ENCODE measurements at places on chromosomes 1 and 21.

DNA sequence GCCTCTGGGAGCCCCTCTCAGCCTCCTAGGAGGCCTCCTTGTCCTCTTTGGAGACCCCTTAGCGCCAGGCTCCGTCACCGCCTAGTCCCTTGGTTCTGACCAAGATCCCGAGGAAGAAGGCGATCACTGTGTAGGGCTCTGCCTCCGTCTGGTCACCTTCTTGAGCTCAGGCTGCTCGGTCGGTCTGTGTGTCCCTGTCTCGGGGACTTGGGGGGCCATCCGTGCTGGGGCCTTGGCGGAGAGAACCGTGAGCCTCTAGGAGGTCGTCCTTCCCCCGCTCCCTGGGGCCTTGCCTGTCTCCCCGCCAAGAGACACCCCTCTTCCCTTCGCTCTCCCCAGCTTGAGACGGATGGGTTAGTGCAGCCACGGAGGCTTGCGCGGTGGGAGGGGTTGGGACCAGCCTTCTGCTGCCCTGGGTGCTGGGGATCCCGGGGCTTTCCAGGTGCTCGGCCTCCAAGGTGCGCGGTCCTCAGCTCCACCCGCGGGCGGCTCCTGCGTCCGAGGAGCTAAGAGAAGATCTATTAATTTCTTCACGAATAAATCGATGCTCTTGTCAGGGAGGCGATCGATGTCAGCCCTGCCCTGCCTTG lies 701 bp upstream of the INSRR start:
- peak; percentile 42 for DNase-seq

DNA sequence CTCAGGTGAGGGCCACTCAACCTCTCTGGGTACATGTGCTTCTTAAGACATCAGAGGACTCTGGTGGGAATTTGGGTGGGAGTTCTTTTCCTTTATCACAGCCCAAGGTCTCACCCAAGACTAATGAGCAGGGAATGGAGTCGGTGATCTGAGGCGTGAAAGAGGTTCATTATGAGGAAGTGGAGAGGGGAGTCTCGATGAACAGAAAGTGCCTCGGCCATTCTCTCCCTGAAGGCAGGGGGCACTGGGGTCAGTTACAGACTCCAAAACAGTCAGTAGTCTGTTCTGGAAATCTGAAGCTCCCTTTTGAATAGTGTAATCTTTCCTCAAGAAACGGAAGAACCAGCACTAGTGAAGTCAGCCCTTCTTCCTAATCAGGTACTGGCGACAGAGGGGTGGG lies 36.2 kb downstream of the HSD3B2 start:
- DNase-seq = no peak

DNA sequence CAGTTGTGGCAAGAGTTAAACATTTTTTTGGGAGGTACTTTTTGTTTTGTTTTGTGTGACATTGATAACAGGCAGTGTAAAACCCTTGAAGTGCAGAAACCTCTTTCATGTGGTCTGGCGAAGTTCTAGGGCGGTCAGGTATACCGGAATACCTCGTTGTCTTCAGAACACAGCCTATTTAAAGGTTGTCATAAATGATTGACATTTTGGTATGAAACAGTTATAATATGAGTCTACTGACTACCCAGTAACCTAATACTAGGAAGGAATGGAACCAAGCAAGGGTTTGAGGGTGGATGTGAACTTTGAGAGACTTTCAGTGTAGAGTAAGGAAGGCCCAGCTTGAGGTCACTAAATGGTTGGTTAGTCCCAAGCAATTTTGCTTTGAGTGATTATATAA lies 40.5 kb downstream of the PATJ start:
- DNase-seq = peak; percentile 72

GRCh38 chr1:81584398-81584797 lies 216.3 kb upstream of the ADGRL2 start:
- no peak for DNase-seq

GRCh38 chr1:198549866-198550265 lies 9.4 kb upstream of the ATP6V1G3 start:
- DNase-seq = no peak

DNA sequence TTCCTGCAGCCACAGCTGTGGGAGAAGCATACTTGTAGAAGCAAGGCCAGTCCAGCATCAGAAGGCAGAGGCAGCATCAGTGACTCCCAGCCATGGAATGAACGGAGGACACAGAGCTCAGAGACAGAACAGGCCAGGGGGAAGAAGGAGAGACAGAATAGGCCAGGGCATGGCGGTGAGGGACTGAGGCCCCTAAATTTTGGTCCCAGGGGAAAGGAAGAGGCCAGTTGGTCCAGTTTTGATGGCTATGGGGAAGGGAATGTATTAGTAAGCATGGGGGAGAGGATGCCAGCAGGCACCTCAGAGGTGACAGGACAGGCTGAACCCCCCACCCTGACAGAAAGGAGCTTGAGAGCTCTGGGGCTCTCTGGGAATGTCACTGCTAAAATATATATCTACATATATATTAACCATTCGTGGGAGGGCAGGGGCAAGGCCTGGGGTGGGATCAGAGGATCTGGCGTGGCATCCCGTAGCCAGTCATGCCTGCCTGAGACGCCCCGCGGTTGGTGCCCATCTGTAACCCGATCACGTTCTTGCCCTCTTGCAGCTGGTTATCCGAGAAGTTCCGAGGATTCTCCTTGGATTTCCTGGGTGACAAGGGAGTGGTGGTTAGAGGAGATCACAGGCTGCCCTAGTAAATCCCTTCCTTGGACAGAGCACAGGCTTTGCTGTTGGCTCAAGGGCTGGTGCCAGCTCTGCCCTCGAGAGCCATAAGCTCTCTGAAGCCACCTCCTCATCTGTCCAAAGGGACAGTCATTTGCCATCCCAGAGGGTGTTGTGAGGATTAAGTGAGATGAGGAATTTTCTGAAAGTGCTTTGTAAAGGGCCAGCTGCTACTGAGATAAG lies 6.7 kb downstream of the TAGLN2 start:
- DNase-seq = no peak

- no peak for DNase-seq
These were observed 78.6 kb downstream of the RGS2 start for GRCh38 chr1:192887426-192887825.

All from T-cell (primary cell).